ENCODE measurements at places on chromosomes 13 and 19.

DNA sequence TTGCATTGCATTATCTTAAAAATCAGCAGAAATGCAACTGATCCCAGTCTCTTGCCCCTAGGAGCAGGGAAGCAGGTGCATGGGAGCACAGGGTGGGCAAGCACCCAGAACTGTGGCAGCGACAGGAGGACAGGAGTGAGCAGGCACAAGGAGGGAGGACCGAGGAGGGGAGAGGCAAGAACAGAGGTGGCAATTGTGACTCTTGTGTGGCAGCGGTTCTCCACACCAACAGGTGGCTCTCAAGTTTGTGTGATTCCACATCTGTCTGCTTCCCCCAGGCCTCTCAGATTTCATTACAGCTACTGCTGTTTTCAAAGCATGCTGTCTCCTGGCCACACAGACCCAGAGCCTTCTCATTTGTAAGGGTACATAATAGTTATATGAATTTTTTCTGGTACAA lies 108.5 kb downstream of the STK24 start:
- no peak for DNase-seq

DNA sequence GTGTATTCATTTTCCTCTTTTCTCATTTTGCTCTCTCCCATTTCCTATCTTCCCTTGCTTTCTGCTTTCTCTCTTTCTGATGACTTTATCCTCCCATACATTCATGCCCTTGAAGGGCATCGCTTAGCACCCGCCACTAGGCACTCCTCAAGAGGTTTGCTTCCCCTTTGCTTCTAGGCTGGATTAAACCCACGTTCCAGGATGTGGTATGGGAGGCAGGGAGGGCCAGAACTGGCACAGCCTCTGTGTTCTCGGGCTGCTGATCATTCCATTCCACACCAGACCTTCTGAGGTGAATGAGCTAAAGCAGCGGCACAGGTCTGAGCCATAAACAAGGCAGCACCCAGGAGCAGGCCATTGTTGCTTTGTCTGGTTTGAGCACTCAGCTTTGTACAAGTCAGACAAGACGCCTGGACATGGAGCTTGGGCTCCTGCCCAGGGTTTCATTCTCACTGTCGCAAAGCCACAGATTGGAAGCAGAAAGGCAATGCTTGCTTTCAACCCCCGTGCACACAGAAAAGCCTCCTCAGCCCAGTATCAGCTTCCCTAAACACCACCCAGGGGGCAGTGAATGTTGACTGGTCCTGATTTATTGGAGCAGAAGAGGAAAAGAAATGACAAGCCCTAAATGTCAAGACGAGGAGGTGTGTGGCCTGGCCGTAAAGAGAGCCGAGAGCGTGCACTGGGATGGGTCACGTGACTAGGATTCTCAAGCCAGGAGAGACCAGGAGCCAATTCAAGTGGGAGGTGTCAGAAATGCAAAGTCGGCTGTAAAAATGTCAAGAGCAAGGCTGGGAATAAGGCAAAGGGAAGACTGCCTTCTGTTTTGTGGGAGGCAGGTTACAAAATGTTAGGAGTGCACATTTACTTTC lies 218.0 kb upstream of the SERP2 start:
- DNase-seq = peak; percentile 63

GRCh38 chr13:105827111-105827809 lies 708.2 kb downstream of the EFNB2 start:
- DNase-seq = no peak

- no peak for DNase-seq
Measured at GRCh38 chr13:107572156-107572555, 643.2 kb downstream of the LIG4 start.

GRCh38 chr13:75263741-75264407 lies 218.1 kb downstream of the TBC1D4 start:
- DNase-seq = no peak

- no peak for DNase-seq
Measured at GRCh38 chr19:46520616-46521015, 24.9 kb upstream of the PNMA8B start.

GRCh38 chr19:16112778-16113177 lies 1.1 kb downstream of the RAB8A start:
- DNase-seq = no peak

- DNase-seq = no peak
Measured at GRCh38 chr13:90622541-90622940, 724.9 kb upstream of the MIR17HG start.

DNA sequence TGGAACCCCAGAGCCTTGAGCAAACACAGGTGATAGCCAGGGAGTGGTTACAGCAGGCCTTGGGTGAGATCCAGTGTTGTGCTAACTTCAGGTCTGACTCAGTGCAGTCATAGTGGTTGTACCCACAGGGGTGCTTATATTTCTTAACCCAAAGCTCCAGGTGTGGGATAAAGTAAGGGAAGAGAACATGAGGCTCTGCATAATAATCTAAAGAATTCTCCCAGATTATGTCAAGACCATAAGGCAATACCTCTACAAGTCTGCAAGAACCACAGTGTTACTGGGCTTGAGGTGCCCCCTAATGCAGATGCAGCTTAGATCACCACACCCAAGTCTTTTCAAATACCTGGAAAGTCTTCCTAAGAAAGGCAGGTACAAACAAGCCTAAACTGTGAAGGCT lies 485.4 kb downstream of the RFC3 start:
- no peak for DNase-seq

- DNase-seq = no peak
Measured at GRCh38 chr13:40175639-40176038, 490.8 kb downstream of the FOXO1 start.

DNA sequence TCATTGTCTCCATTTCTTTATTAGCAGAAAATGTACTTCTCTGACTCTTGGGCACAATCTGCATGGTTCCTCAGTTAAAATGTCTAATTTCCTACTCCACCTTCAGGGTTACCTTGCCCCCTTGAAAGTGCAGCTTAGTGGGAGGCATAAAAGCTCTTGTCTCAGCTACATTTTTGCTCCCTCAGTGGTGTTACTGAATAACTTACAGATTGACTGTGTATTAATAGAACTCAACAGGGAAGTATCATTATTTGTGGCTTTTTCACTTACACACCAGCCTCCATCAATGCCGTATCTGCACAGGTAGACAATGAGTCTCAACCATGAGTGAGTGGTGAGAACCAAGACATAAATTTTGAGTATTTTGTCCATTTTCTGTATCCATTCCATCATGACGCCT lies 456.2 kb upstream of the MIR17HG start:
- DNase-seq = no peak

DNA sequence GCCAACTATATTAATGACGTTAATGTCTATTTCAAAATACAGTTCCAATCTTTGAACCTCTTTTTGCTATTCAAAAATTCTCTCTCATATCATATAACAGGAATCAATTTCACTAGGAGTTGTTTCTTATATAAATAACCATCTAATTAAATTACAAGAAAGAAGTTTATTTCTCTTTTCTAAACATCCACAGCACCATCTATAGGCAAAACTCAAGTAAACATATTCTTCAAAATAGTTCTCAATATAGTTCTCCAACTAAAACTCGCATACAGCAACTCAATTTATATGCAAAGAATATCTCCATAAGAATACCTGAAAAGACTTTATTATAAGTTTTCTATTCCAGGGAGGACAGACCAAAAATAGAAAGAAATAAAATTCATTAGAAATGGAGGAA lies 65.6 kb downstream of the RBM26 start:
- DNase-seq = no peak

Measured in globus pallidus (tissue), 1 donor.